Stimulated activated CD8-positive, alpha-beta memory T cell treated with anti-CD3 and anti-CD28 coated beads, Interleukin-4, amount 100 ng/mL, for 24 hours (primary cell): ENCODE measurements at places on chromosomes 3 and 15.

DNA sequence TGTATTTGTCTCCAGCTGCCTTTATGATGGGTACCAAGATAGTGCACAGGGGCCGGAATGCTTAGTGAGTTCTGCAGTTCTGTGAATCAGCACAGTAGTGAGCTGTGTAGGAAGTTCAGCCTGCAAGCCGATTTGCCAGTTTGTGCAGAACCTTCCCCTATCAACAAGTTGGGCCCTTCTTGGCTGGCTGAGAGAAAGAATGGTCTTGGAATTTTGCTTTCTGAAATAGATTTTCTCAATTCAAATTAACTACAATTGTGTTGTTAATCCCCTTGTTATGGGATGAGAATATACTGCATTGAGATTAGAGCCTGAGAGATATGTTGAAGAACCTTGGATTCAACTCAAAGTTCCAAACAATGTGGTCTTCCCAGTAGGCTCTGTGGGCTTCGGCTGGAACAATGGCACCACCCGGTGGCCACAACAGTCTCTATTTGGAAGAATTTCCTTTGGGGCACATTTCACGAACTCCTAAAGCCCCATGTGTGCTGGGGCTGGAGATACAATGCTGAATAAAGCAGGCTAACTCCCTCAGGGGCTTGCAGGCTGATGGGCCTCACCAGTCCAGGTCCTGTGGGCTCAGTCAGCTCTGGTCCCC lies 59.1 kb downstream of the TRIM42 start:
- DNase-seq = no peak

GRCh38 chr3:171743327-171744157 lies 66.7 kb downstream of the PLD1 start:
- DNase-seq = no peak

DNA sequence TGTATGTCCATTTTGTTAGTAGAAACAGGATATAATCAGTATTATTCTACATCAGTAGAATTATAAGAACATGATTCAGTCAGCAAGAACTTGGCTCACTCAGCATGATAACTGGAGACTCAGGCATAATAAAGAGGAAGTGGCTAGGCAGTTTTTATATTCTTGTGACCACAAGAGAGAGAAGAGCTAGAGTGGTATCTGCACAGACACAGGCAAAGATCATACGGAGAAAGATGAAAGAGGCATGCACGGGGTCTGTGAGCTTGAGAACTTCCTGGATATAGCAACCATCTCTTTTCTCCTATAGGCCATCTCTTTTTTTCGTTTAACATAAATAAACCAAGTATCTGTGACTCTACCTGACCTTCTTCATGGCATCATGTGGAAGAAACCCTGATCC lies 46.8 kb downstream of the MYO5A start:
- no peak for DNase-seq

DNA sequence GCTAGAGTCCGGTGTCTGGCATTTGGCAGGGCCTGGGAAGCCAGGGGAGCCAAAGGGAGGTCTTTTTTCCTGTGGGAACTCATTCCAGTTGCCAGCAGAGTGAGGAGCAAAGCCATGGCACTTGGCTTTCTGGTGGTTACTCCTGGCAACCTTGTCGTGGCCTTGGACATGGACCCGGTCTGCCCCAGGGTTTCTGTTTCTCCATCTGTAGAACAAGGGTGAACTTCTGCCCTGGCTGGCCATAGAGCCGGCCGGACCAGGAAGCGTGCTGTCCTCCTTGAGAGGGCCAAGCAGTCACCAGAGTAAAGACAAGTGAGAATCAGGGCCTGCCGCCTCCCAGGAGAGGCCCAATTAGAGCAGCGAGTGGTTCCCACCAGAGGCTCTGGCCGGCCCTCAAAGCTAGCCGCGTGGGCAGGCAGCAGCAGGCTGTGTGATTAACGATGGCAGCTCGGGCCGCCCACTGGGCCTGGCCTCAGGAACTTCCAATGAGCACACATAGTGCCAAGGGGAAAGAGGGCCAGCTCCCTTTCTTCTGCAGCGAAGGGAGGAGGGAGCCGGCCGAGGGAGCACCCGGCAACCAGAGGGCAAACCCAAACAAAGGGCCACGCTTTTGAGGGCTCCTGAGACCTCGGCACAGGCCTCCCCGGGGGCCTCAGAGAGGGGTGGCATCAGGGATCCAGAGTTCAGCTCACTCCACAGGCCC lies 29.1 kb upstream of the ELP6 start:
- DNase-seq = no peak

- no peak for DNase-seq
Observed at GRCh38 chr15:78105476-78106241, 13.3 kb downstream of the SH2D7 start.

DNA sequence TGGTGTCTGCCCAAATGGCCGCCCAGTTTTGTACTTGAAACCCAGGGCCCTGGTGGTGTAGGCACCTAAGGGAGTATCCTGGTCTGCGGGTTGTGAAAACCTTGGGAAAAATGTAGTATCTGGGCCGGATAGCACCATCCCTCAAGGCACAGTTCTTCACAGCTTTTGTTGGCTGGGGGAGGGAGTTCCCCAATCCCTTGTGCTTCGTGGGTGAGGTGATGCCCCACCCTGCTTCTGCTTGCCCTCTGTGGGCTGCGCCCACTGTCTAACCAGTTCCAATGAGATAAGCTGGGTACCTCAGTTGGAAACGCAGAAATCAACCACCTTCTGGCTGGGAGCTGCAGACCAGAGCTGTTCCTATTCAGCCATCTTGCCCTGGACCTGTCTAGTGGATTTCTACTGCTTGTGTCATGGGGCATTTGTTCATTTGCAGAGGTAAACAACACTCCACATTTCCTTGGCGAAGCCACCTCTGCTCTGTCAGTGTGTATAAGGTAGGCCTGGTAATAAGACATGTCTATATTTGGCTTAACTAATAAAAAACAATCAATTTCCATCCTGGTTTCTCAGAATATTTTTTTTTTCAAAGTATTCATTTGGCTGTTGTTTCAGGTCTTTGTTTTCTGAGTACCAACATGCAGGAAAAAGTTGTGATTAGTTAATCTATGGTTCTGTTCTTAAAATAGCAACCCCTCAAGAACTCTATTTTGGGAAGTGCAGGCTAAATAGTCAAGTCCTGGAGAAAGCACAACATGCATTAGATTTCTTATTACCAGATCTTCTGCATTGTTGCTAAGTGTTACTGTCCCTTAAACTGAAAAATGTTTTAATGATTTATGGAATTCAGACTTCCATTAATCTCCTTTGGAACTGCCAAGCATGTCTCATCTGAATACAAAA lies 304.3 kb downstream of the ZIC1 start:
- no peak for DNase-seq

- no peak for DNase-seq
Observed at GRCh38 chr3:155326901-155327300, 33.4 kb upstream of the STRIT1 start.

GRCh38 chr15:60003243-60004008 lies 685 bp upstream of the FOXB1 start:
- DNase-seq = no peak

GRCh38 chr3:142802891-142803290 lies 79.1 kb downstream of the TRPC1 start:
- no peak for DNase-seq

DNA sequence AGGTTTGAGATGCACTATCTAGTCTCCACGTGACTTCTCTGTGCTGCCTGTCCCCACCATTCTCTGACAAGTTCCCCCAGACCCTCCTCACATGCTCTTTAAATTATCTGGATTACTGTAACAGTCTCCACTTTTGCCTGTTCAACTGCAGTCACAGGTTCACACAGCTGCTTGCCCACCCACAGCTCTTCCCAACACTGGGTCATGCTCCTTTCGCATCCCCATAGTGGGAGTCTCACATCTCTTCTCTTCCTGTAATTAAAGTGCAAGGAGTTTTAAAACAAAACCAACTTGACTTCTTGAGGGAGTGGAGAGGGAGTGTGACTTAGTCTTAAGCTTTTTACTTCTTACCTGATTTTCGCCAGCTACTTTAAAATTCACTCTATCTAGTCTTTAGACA lies 178.8 kb downstream of the PLCL2 start:
- no peak for DNase-seq

DNA sequence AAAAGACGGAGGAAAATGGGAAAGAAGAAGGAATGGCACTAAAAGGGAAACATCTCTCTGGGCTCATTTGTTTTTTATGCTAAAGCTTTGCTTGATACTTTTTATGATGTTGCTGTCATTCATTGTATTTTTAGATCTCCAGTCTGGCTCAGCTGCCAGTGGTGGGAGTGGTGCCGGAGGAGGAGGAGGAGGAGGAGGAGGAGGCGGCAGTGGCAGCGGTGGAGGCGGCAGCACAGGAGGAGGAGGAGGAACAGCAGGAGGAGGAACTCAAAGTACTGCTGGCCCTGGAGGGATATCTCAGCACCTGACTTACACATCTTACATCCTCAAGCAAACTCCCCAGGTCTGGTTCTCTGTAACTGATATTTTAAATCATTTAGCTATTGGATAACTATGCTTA lies 49.6 kb downstream of the MAP6D1 start:
- DNase-seq = no peak

- DNase-seq = no peak
Observed at GRCh38 chr3:122230174-122230573, 46.7 kb downstream of the CASR start.

DNA sequence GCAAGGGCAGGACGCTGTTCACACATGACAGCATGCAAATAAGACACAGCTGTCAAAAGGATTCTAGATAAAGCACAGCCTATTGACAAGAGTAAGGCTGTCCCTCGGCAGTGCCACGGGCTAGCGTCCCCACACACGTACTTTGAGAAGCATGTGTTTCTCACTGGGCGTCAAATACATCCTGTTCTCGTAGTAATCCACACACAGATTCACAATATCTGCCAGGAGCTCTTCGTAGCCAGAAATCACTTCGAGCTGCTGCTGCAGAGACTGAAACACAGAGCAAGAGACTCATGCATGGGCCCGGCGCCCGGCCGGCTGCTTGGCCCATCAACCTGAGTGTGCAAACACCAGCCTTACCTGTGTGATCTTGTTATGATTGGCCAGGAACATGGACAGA lies 41.1 kb downstream of the CYFIP1 start:
- no peak for DNase-seq

GRCh38 chr15:51558411-51558810 lies 64.2 kb downstream of the DMXL2 start:
- no peak for DNase-seq

DNA sequence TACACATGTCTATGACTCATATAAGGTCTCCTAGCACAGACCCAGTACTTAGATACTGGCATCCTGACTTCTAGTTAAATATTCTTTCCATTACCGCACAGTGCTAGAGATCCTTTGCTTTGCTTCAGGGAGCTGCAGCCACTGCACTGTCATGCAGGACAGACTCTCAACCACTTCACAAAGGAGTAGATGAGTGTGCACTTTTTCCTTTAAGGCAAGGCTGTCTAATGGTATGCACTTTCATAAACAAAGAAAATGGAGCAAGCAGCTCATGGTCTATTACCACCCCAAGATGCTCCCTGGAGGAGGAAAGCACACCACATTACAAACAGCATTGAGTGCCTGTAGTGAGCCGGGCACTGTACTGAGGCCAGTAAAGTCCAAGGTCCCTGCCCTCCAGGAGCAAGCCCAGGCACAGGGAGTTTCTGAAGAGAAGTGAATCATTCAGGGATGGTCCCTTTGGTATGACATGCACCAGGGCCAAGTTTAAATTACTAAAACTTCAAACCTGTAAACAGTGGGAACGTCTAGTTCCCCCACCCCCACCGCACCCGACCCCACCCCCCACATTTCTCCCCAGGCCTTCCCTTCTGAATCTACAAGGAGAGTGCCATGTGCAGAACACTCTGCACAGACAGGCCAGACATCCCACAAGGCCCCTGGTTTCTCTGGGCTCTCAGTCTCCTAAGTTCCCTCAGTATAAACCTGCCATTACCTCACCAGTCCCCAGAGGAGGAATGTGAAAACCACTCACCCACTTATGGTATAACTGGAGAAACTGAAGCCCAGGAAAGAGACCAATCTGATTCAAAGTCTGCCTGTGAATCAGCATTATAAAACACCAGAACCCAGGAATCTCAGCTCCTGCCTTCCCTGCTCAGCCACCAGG lies 107.8 kb upstream of the BCL6 start:
- no peak for DNase-seq

DNA sequence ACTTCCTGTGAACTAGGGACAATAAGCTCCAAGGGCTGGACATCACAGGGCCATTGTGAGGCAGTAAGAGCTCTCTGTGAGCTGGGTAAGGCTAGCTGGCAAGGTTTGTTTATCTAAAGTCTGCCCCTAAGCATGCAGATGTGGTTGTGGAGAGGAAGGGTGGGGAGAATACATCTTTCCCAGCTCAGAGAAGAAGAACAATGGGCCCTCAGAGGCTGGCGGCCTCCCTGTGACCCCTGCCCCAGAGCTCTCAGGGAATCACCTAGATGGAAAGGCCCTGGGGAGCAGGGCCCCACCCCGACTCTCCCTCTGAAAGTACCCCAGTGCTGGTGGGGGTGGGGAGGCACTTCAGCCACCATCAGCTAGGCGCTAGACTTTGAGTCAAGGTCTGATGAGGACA lies 4.3 kb upstream of the AP3B2 start:
- DNase-seq = no peak
